ENCODE measurements at places on chromosomes 4 and X.

DNA sequence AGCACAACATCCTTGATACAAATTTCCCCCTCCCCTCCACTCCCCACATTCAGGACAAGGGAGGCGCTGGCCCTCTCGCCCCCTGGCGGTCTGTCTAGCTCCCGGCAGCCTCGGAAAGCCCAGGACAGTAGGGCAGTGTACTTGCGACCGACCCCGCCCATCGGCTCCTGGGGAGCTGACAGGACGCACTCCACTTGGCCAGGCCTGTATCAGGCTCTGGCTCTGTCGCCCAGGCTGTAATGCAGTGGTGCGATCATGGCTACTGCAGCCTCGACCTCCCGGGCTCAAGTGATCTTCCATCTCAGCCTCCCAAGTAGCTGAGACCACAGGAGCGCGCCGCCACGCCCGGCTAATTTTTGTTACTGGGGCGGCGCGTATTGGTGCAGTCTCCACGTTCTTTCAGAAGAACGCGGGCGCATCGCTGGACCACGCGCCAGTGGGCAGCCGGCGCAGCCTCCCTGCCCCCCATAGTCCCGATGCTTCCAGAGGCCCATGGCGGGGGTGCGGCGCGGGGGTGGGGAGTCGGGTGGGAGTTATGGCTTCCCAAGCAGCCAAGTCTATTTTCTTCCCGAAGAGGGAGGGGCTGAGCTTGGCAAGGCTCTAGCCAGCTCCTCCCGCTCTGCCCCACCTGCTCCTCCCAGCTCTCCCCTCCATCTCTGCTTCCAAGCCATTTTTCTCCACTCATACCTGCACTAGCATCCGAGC, 7.8 kb upstream of the AKAP14 start:
- no peak for DNase-seq

- DNase-seq = no peak
These were observed 47.0 kb upstream of the NSUN7 start for GRCh38 chr4:40702800-40703151.

- DNase-seq = no peak
These were observed 390.1 kb downstream of the ANKRD50 start for GRCh38 chr4:124322234-124323065.

DNA sequence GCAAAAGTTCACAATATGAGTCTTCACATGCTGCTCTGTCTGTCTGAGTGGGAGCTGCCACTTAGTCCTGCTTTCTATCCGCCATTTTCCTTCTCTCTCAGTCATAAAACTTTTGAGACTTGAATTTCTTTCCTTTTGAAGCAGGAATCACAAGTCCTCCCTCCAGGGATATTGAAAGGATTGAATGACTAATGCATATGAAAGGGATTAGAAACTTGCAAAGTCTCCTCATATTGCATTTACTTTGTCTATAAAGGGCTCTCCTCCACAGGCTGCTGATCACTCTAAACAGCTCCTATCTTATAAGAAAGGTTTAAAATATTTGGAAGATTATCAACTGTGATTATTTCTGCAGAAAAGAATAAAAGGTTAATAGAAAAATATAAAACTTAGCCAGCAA, 879.1 kb downstream of the ARAP2 start:
- DNase-seq = no peak

- DNase-seq = no peak
These were observed 54.5 kb upstream of the HPSE start for GRCh38 chr4:83389037-83389720.

- no peak for DNase-seq
These were observed 251.0 kb downstream of the ZNF674 start for GRCh38 chrX:46294234-46294633.

GRCh38 chr4:2067446-2068197, 8.5 kb downstream of the NAT8L start:
- DNase-seq = no peak

Data from anterior cingulate cortex (tissue), 58 donors.